ENCODE measurements at places on chromosomes 12 and 14.

DNA sequence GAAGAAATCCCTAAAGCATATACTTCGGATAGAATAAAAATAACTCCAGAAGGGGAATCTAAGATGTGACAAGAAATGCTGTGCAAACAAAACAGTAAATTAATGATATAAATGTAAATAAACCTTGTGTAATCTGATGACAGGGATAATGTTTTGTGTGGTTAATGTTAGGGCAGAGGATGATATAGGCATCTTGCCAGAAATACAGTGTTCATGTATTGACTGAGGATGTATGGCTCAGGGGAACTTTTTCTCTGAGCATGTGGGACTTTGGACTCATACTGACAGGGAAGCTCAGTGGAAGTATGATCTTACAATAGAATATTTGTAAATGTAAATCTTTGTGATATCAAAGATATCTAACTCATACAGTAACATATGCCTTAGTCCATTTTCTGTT lies 420.2 kb downstream of the TMTC2 start:
- no peak for DNase-seq

- DNase-seq, result no peak
Measured at GRCh38 chr12:9343731-9344130, 135.5 kb upstream of the PZP start.

DNA sequence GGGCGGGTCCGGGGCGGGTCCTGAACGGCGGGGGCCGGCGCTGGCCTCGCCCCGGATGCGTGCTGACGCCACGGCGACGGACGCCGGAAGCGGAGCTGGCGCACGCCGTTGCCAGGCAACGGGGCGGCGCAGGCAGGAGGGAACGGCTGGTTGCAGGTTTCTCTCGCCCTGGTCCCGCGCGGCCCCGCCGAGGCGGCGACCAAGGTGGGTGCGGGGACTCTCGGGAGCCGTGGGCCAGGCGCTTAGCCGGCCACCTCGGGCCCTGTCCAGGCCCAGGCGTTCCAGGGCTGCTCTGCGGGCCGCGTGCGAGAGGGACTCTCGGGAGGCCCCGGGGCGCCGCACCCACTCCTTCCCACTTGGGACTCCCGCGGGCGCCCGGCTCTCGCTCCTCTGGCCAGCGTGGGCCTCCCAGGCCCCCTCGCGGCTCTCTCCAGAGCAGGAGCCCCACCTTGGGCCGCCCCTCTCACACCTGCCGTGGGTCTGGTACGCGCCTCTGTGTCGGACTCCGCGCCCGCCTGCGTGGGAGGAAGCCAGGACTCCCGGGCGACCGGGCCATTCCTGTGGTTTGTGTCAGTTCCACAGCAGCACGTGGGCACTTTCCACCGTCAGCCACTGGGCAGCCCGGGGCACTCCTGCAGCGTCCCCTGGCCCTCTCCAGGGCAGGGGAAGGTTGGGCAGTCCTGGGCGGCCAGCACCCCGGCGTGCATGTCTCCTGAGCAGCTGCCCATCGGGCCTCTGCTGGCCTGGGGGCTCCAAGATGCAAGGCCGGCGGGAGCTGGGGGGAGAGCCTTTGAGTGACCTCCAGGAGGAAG lies at the start of gene CLBA1:
TSS of gene CLBA1 (plus strand) at position 114 of the 812 bp plus-strand sequence. CDS start at position 758, 644 bp downstream.
- peak; percentile 46 for DNase-seq

DNA sequence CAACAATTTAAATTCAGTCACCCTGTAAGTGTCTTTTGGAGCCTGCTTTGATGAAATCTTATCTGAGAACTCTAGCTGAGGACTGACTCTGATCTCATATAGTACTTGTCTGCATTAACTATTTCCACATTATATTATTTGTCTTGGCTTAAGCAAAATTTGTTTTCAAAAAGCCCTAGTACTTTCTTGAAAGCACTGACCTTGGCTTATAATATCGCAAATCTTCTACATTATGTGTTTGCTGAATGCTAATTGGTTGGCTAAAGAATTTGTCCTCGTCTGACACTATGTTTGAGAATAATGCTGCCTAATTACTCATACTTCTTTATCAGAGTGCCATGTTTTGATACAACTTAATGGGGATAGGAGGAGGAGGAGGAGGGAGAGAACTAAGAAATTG lies 46.9 kb upstream of the FLRT2 start:
- no peak for DNase-seq

GRCh38 chr12:12056951-12057350 lies 13.8 kb upstream of the BCL2L14 start:
- no peak for DNase-seq

- DNase-seq, result no peak
Measured at GRCh38 chr12:70774055-70774454, 136.8 kb upstream of the PTPRB start.
